Right cardiac atrium (tissue), 5 donors: ENCODE measurements at places on chromosomes 2 and 18.

GRCh38 chr18:48551100-48551499, 12.3 kb downstream of the CTIF start:
- DNase-seq = no peak

- DNase-seq = no peak
Measured at GRCh38 chr18:59520562-59521355, 161.7 kb upstream of the LMAN1 start.

GRCh38 chr2:221961561-221961960, 337.2 kb downstream of the PAX3 start:
- no peak for DNase-seq

- no peak for DNase-seq
Measured at GRCh38 chr2:133421516-133422324, 146.5 kb downstream of the NCKAP5 start.

GRCh38 chr2:225282858-225283710, 116.4 kb upstream of the NYAP2 start:
- no peak for DNase-seq
